ENCODE measurements at places on chromosomes 4 and X.
A peak's percentile ranks its signal among the peaks of the same experiment; 100 is the strongest.

DNA sequence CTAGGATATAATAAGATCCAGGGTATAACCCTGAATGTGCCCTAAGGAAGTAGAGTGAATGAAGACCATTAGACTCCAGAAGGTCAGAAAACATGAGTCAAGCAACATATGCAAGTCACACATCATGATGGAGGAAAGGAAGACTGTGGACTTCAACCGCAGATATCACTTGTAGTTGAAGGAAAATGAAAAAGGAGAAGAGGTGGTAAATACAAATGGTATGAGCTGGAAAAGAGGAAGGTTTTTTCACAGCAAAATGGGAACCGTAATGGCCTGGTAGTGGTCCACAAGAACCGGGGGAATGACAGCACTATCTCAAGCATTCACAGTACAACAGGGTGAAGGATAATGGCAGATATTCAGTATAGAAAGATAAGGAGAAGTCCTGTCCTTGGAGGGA lies 5.2 kb upstream of the SCFD2 start:
- DNase-seq = no peak

GRCh38 chr4:105934386-105934785 lies 39.1 kb downstream of the NPNT start:
- DNase-seq = no peak

GRCh38 chr4:37320513-37321235 lies 76.1 kb downstream of the NWD2 start:
- DNase-seq = no peak

DNA sequence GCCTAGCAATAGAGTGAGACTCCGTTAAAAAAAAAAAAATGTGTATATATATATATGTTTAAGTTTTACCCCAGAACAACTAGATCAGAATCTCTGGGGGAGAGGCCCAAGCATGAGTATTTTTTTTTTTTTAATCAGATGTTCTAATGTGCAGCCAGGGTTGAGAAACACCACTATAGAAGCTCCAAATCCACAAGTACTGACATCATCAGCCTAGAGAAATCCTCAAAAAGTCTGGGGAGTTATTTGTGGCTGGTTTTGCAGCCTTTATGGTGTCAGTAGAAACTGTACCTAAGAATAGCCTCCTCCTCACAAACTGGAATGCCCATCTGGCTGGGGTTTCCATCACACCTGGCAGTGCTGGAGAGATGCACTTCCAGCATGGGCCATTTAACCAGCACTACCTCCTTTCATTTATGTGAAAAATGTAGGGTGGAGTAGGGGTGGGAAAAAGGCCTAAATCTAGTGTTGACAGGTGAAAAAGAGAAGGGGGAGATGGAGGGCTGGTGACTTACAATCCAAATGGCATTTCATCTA lies 93.5 kb downstream of the CBLL2 start:
- DNase-seq = peak; percentile 2

DNA sequence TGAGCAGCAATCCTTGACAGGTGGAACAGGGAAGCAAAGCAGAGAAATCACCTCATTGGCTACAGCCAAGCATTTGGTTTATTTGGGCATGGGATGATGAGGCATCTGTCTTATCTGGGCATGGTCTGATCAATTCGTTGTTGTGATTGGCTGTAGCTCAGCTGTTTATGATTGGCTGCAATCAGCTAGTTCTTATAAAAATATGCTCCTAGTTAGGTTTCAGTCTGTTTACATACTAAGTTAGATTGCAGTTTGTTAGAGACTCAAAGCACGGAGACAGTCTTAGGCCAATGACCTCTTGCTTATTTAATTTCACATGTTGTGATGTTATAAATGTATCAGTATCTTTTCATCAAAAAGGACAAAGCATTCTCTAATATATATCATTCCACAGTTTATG lies 312.0 kb downstream of the PDGFC start:
- DNase-seq = no peak

DNA sequence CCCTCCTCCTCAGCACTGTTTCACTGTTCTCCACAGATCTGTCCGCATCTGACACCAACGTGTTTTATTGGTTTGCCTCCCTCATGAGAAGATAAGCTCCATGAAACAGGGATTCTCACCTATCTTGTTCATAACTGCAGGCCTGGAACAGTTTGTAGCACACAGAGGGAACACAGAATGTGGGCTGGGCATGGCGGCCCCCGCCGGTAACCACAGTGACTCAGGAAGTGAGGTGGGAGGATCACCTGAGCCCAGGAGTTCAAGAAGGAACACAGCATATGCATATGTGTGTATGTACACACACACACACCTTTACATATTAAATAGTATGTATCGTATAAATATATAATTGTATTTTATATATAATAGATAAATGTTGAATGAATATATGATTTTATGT lies 168.6 kb downstream of the AFAP1 start:
- DNase-seq = no peak

- DNase-seq = peak; percentile 49
These were observed 12.0 kb downstream of the BST1 start for GRCh38 chr4:15714646-15715435.

DNA sequence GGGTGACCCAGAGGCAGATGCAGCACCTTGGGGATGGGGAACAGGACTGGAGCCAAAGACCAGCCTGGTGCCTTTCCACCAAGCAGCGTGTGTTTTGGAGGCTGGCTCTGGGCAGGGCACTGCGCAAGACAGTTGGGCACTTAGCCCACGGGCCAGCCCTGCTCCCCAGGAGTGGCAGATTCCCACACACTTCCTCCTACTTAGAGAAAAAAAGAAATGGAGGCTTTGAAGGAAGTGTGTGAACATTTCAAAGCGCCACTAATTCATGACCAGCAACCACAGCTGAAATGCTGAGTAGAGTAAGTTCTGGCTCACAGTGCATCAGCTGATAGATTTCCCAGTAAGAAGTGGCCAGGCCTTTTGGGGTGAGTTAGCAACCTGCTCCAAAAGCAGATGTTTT lies 54.9 kb upstream of the LGI2 start:
- DNase-seq = no peak

DNA sequence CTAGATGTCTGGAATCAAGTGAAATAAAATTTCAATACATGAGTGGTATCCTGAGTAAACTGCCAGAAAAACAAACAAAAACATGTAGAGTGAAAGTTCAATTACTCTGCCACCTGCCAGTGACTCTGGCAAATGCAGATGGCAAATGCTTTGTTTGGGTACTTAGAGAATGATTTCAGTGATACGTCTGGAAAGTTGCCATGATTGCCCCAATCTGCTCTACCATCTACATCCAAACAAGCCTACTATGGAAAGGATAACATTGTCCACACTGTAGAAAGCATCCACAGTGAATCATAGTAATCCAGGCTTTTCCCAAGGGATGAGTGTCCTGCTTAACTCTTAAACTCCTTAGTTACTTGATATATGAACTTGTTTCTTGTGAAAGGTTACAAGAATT lies 3.4 kb downstream of the SPATA4 start:
- DNase-seq = no peak

- no peak for DNase-seq
These were observed 18.8 kb upstream of the FAM47E start for GRCh38 chr4:76232681-76233080.

- DNase-seq = no peak
These were observed 61.2 kb downstream of the POU4F2 start for GRCh38 chr4:146699910-146700309.

DNA sequence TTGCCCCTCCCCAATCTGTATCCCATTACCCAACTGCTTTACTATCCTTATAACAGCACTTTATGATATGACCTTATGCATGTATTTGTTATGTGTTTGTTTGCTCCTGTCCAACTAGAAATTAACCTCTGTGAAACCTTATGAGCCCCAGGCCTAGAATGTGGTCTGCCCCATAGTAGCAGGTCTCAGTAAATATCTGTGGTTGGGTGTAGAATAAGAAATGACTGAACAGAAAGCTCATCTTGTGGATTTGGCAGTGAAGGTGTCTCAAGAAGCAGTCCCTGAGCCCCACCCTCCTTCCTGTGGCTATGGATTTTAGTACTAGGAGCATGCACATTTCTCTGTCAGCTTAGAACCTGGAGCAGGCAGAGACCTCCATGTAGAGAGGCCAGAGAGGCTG lies 229.0 kb upstream of the LCORL start:
- DNase-seq = no peak

DNA sequence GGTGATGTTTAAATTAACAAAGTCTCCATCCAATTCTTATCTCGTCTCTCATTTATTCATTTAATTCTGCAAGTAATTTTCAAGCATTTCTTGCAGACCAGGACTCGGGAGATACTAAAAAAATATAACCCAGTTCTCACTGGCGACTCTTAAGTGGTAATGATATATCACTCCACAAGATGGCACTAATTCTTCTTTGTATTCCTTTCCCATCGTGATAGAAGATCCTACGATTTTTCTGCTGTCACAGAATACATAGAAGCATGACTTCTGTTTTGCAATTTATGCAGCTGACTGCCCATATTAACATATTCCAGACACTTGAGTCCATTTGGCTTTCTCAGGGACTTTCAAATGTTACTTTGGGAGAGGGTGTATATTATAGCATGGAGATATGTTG lies 64.0 kb upstream of the FGF13 start:
- DNase-seq = peak; percentile 33

DNA sequence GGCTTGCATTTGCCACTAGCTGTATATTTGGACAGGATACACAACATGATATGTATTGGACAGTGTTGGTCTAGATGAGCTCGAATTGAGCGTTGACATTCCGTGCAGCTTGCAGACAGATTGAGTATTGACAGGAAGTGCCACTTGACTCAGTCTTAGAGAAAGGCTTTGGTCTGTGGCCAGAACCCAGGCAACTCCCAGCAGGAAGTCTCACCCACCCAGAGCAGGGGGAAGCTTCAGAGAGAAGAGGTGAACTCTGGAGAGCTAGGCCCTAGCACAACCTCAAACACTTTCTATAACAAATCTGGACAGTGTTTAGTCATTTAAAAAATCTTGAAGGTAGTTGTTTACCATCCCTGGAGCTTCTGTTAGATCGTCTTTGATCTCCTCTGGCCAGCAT lies 280.5 kb downstream of the FBXW7 start:
- DNase-seq = peak; percentile 57

DNA sequence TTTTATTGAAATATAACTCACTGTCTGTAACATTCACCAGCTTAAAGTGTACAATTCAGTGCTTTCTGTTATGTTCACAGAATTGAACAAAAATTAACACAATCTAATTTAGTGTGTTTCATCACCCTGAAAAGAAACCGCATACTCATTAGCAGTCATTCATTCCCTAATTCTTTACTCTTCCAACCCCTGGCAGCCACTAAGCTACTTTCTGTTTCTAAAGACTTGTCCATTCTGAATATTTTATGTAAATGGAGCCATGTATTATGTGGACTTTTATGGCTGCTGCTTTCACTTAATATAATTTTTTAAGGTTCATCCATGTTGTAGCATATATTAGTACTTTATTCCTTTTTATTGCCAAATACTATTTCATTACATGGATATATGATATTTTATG lies 94.7 kb upstream of the ATP8A1 start:
- DNase-seq = no peak

- DNase-seq = peak; percentile 50
These were observed 7.0 kb downstream of the SFRP2 start for GRCh38 chr4:153781717-153782416.

DNA sequence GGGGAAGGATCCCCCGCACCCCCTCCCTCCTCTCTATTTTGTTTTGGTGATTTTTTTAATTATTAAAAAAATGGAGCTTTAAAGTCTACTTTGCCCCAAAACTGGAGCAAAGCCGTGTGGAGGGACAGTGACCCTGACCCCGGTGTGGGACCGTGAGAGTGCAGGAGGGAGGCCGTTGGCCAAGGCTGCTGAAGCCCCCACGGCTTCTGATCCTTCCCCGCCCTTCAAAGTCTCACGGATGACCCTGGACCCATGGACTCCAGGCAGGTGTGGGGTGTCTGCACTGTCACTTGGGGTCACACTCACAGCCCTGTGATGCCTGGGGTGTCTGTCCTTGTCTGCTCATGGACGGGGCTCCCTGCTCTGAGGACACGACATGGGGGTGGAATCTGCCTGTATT lies 133.3 kb downstream of the CPZ start:
- DNase-seq = no peak

DNA sequence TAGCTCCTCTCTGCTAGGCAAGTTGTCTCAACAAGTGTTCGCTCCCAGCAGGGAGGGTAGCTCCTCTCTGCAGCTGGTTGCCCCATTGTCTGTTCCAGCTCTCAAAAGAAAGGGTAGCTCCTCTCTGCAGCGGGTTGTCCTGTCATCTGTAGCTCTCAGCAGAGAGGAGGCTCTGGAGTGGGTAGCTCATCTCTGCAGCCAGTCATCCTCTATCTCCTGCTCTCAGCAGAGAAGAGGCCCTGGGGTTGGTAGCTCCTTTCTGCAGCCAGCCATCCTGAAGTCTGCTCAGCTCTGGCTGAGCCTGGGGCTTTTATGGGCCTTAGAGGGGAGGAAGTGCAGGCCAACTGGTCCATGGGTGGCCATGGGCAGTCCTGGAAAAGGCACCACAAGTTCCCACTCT lies 342.7 kb downstream of the PTTG2 start:
- DNase-seq = no peak

DNA sequence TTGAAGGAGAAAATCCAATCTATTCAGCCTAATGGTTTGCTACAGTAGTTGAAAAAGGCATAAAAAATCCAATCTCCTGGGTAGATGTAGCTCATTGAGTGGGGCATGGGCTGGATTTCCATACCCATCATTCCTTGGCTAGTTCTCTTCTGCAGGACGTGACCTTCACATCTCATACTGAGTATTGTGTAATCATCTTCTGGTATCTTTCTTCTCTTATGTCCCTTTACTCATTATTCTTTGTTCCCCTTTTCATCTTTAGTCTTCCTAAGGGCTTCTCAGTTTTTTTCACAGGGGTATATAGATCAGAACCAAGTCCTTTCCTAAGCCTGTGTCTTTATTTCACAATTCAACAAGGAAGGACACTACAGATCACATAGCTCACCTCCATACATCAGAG lies 727.6 kb upstream of the MAGEB2 start:
- DNase-seq = no peak

- no peak for DNase-seq
These were observed 32.7 kb upstream of the RASGEF1B start for GRCh38 chr4:81504112-81505003.

DNA sequence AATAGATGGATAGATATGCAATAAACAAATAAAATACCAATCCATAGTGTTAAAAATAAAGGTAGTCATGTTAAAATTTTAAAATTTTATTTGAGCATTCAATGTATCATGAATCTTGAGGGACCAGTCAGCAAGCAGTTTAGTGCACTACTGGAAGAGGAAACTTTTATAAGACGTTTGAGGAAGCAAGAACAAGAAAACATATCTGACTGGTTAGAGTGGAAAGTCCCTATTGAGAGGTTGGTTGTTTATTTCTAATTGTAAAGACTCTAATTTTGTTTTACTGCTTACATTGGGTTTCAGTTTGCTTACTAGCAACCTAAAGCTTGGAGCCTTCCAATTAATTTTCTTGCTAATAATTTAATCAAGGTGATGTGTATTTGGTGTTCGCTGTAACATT lies 786.2 kb downstream of the RAB28 start:
- no peak for DNase-seq

DNA sequence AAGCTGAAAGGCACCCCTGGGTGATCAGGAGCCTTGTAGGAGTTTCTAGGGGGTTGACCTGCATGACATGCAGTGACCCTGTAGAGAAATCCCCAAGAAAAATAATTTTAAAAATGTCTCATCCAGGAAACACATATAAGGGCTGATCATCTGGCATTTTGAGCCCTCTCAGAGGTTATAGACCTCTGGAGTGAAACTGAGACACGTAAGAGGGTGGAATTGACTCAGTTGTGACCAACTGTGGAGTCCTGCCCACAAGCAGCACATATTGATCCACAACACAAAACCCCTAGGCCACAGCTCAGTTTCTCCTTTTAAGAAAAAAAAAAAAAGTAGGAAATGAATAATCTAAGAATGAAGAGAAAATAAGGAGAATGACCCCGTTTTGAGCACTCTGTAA lies 32.5 kb upstream of the MTMR8 start:
- no peak for DNase-seq

Measured in GM03348 (cell line).